ENCODE measurements at places on chromosomes 12 and 14. TPM values are rescaled to one million over a fixed set of nuclear protein-coding genes. Genes with fewer than 3 reads are reported as not detected.

- peak; percentile 79 for DNase-seq
Observed at GRCh38 chr14:92728759-92729364, 19.6 kb downstream of the LGMN start.

- peak; percentile 74 for DNase-seq
Observed at GRCh38 chr12:112524676-112525425, 106.1 kb downstream of the PTPN11 start.

GRCh38 chr12:20024194-20024593 is 344.1 kb upstream of the PDE3A start:
- no peak for DNase-seq

Gene SMIM41
- not detected for total RNA-seq
